GM20000 (cell line): ENCODE measurements at places on chromosomes 2 and 18.

- no peak for DNase-seq
Measured at GRCh38 chr18:74766251-74766650, 168.6 kb downstream of the ZNF407 start.

DNA sequence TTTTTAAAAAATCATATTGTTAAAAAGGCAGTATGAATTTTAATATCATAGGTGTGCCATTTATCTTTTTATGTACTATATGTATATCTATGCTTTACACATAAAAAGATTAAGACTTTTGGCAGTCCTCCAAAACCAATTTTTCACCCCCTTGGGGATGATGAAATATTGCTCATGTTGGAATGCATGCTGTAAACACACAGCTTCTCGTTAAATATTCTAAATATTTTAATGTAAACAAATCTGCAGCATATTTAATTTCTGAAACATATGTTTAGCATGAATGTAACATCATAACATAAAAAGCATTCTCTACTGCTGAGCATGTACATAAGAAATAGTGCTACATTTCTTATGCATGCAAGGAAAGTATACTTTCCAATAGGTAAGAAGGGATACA is 484.3 kb upstream of the LRATD1 start:
- DNase-seq, result no peak

- DNase-seq, result no peak
Measured at GRCh38 chr18:55334875-55335274, 253.1 kb downstream of the TCF4 start.

DNA sequence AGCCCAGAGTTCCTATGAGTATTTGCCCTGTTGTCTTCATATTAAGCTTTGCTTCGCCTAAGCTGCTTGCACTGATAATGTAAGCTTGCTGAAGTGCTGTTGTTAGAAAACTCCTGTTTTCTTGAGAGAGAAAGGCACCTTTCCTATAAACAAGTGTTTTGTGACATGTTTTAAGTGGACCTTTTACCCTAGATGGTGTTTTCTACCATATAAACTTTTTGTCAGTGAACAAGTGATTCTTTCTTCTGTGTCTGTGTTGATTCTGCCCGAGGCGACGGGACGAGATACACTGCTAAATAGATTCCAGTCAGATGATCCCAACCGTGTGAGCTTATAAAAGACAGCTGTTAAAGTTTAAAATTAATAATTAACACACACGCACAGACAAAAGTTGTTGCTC is 24.1 kb downstream of the CABLES1 start:
- no peak for DNase-seq

GRCh38 chr2:163800951-163801381 is 65.2 kb upstream of the FIGN start:
- no peak for DNase-seq

GRCh38 chr2:28048341-28048740 is 157.8 kb downstream of the BABAM2 start:
- DNase-seq, result no peak

DNA sequence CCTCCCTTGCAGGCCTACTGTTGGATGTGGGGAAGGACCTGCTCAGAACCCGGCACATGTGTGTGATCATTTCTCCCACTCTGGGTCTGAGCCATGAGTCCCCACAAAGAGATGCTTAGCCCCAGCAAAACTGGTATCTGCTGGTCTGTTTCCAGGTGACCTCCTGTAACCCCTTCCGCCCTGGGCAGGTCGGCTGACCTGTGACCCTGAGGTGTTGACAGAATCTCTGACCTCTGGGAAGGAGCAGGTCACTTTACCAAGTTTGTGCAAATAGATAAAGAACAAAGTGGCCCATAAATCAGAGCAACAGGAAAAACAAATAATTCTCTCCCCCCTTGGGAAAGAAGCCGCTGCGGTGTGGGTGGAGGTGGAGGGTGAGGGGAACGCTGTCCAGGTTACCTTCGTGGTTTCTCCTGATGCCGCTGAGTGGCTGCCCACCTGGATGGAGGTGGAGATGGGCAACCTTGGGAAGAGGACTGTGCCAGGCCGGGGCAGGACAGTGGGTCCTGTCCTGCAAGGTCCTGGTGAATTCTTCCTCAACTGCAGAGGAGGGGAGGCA is 174.0 kb upstream of the MYCN start:
- no peak for DNase-seq

GRCh38 chr2:102547462-102547861 is 71.9 kb upstream of the SLC9A2 start:
- DNase-seq, result no peak
